EH (cell line): ENCODE measurements at places on chromosomes 13 and 19.

- DNase-seq: peak; percentile 99
Observed at GRCh38 chr19:2540646-2541454, 64.9 kb downstream of the GADD45B start.

DNA sequence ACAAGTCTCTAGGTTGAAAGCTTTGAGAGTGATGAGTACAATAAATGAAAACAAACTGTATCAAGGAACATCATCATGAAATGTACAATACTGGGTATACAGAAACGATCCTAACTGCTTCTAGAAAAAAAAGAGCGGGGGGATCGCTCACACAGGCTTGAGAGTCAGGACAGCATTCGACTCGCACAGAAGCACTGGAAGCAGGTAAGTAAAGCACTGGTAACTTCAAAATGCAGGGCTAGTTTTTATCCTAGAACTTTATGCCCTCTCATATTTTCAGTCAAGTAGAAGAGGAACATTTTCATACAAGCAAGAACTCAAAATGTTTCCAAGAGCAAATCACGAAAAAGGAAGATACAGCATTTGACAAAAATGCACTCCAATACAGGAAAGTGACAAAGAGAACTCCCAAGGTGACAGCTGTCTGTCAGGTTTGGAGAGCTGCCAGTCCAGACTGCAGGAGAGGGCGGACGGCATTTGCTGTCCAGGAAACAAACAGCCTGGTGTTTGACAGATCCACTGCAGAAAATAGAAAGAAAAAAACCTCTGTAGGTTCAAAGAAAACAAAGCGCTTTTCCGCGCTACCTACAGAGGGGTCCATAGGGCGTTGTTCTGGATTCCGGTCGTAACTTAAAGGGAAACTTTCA, 58.2 kb upstream of the XPO4 start:
- DNase-seq: no peak

DNA sequence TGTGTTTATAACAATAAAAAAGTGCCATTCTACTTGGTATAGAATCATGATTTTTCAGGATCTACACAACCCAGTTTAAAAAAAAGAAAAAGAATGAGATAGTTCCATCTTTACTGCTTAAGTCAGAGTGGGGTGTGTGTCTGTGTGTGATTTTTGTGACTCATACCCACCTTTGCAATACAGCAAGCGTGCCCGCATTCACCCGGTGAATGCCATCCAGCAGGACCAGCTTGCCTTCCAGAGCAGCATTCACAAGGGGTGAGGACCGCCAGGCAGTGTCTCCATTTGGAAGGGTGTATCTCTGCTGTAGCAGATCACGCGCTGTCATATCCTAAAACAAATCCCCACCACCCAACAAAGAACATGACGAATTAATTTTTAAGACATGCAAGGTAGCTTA, 127.7 kb downstream of the VWA8 start:
- no peak for DNase-seq

GRCh38 chr13:72507416-72508199, 219.8 kb downstream of the MZT1 start:
- DNase-seq: peak; percentile 38

DNA sequence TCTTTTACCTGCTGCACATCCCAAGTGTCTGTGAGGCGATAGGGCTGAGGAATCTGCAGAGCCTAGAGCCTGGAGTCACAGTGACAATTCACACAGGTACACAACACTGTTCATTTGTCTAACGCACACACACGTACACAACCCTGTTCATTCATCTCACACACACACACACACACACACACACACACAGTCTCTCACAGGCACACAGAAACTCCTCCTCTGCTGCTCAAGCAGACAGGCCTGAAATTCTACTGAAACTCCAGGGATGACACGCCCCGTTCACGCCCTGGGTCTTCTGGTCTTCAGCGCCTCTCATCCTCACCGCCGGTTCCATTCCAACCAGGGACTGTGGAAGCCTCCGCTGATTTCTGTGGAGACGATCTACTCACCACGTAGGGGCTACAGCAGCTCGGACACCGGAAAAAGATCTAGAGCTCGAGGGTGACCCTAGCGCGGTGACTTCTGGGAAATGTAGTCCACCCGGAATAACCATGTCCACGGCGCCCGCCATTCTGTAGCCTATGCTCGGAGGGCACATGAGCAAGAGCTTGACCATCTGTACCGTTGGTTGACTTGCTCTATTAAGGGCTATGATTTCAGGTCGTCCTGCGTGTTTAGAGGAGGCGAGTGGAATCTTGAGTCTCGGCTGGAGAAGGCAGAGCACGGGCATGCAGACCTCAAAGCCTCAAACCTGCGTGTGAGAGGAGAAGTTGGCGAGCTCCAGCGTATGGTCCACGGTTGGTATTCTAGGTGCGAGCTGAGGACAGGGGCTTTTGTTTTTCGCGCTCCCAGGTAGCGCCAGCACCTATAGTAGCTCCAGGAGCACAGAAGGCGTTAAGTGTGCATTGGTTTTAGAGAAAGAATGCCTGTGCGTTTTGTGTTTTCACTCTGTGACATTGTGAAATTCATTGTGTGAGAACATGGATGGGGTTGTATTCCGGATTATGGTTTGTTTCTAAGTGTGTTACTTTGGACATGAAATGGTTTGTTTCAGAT, 33.4 kb downstream of the ZNF45 start:
- peak; percentile 91 for DNase-seq

GRCh38 chr19:36093146-36093662, 17.7 kb upstream of the OVOL3 start:
- DNase-seq: no peak

- no peak for DNase-seq
Observed at GRCh38 chr13:20465218-20465879, 60.3 kb downstream of the CRYL1 start.

GRCh38 chr19:8262431-8262830, 45.7 kb downstream of the CD320 start:
- DNase-seq: no peak

GRCh38 chr13:47929156-47929555, 71.9 kb downstream of the SUCLA2 start:
- peak; percentile 11 for DNase-seq

DNA sequence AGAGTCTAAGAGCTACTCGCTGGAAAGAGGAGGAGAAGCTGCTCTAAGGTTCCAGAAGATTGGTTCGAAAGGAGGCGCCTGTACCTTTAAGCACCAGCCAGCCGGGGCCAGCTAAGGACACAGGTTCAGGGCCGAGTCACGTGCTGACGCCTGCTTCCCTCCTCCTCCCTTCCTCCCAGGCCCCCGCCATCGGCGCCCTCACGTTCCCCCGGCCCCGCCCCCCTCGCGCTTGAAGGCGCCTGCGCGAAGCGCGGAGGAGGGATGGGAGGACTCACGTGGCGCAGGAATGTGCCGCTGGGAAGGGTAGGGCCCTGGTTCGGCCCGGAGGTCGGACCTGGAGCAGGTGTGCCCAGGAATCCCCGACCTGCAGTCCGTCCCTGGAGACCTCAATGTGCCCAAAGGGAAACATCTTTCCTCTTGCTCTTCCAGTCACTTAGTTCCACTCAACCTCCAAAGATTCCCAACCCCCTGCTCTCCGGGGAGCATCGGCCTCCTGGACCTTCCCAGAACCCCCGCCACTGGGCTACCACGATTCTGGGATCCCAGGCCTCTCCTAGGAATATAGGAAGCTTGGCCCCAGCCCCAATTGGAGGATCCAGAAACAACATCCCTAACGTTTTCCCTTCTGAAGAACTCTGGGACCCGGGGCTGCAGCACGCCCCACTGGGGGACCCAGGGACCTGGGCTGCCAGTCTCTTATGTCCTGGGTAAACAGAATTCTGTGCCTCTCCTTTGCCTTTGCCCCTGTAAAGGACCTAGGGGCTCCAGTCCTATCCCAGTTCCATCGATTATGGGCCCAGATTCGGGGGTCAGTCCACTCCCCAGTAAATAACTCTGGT, 2.5 kb downstream of the DBP start:
- peak; percentile 96 for DNase-seq

GRCh38 chr19:49613374-49613773, 22.4 kb downstream of the PRR12 start:
- peak; percentile 52 for DNase-seq

- DNase-seq: peak; percentile 91
Observed at GRCh38 chr13:75181906-75182305, 300.1 kb downstream of the TBC1D4 start.

GRCh38 chr13:34064456-34065205, 246.7 kb downstream of the RFC3 start:
- DNase-seq: no peak

DNA sequence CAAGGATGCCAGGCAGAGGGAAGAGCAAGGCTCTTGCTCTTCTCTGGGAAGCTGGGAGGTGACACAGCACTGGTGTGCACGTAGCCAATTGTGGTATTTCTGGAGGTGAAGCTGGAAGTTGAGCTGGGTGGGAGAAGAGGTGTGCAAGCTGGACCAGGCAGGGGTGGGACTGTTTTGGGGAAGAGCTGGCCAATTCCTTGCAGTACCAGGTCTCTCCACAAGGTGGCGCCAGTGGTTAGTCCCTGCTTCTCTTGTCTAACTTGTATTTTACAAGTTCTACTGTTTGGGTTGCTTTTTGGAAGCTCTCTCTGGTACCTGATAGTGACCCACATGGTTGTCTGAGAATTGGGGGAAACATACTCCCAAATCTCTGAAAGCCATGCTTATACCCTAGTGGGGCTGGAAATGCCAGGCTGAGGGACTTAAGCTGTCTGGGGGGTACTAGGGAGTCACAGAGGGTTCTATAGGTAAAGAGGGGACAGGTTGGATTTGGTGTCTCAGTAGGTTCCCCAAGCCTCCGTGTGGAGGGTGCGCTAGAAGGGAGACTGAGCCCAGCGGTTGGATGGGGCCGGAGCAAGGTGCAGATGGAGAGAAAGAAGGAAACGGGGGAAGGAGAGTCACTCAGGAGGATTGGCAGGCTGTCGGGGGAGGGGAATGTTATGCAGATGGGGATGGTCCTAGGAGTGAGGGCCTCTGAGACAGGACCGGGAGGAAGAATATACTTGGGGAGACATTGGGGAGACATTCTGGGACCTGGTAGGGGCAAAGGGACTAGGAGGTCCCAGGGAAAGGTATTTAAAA, 3.0 kb downstream of the HPN start:
- DNase-seq: peak; percentile 59

DNA sequence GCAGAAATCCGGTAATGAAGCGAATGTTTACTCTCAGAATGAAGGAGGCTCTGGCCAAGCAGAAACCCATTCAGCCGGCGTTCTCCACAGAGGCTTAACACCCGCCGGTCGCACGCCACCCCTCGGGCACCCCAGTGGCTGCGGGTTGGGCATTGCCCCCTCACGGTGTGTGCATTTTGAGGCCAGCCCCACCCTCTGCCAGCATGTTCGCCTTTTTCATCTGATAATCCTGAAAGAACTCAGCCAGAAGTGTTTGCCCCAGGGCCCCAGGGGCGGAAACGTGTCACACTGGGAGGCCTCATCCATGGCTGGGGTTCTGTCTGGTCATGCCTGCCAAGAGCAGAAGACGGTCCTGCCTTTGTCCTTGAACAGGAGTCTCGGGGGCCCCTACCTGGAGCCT, 34.2 kb downstream of the COMP start:
- DNase-seq: no peak

DNA sequence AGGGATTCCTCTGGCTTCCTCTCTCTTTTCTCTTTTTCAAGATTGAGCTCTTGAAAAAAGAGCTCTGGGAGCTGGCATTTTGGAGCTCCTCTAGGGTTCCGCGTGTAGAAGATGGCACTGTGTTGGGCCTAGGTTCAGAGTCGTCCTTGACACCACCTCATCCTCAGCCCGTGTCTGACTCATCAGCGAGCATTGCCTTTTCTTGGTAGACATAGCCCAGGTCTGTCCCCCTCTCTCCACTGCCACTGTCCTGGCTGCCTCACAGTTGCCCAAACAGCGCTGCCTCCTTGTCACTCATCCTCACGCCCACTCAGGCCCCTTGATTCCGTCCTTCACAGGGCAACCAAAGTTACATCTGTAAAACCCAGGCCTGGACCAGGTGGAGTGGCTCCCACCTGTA, 24.6 kb downstream of the PAK4 start:
- no peak for DNase-seq

- no peak for DNase-seq
Observed at GRCh38 chr19:49953416-49953815, 7.6 kb downstream of the SIGLEC11 start.

GRCh38 chr19:17041976-17042375, 15.4 kb upstream of the CPAMD8 start:
- DNase-seq: peak; percentile 29

- DNase-seq: no peak
Observed at GRCh38 chr13:36758345-36758744, 60.7 kb upstream of the RFXAP start.

GRCh38 chr13:90866006-90866405, 481.5 kb upstream of the MIR17HG start:
- no peak for DNase-seq

GRCh38 chr13:25678398-25678797, 306.6 kb downstream of the ATP8A2 start:
- no peak for DNase-seq

GRCh38 chr19:54317108-54317964, 4.4 kb upstream of the LILRA5 start:
- DNase-seq: no peak

DNA sequence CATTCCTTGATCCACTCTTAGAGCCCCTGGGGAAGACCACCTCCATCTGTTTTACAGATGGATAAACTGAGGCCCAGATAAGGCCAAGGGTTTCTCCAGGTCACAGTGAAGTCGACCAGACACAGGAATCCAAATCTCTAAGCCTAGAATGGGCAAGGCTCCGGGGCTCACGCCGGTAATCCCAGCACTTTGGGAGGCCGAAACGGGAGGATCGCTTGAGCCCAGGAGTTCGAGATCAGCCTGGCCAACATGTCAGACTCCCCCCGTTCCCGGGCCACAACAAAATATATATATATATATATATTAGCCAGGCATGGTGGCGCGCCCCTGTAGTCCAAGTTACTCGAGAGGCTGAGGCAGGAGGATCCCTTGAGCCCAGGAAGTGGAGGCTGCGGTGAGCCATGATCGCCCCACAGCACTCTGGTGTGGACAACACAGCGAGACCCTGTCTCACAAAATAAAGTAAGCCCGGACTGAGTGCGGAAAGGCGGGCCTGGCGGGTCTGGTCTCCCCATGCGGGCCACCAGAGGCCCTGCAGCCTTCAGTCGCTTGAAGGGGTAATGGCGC, 615 bp upstream of the RPL13A start:
- DNase-seq: no peak

GRCh38 chr13:109906976-109907375, 120.6 kb upstream of the IRS2 start:
- DNase-seq: peak; percentile 19

GRCh38 chr13:46901721-46902120, 4.9 kb upstream of the HTR2A start:
- DNase-seq: no peak

DNA sequence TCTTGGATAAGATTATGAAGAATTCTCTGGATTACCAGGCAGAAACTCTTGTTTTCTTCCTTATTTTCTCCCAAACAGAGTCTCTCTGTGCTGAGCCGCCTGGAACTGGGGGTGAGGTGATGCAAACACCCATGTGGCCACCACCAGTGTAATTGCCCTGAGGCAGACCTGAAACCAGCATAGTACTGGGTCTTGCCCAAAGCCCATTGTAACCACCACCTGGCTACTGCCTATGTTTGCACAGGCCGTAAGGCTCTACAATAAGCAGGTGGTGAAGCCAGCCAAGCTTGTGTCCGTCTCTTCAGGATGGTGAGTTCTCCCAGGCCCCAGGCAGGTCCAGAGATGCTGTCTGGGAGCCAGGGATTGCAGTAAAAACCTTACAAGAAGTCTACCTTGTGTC, 18.9 kb upstream of the KBTBD7 start:
- no peak for DNase-seq
